ENCODE measurements at places on chromosomes 7 and 10.

GRCh38 chr10:122877264-122877663 lies 2.1 kb downstream of the FAM24B start:
- no peak for DNase-seq

DNA sequence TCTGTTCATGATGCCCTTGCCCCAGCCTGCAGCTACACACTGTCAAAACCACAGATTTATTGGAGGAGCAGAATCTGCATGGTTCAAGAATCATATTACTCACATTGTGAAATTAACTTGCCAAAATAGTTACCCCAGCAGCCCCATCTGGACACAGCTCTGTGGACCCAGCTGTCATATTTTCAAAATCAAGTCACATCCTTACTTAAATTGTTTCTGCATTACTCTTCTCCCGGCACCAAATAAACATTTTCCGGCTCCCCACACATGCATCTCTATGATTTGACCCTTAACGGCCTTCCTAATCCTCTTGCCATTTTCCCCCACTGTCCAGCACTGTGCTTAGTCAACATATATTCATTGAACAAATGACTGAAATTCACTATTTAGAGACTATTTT lies 43.8 kb upstream of the GPR26 start:
- DNase-seq: no peak

GRCh38 chr10:69088471-69088769 lies 517 bp downstream of the SRGN start:
- no peak for DNase-seq

- DNase-seq: no peak
These were observed 28.2 kb downstream of the TDRD1 start for GRCh38 chr10:114207349-114207748.

Data from glutamatergic neuron (in vitro differentiated cells).